Fibroblast of pulmonary artery (primary cell): ENCODE measurements at places on chromosomes 12 and 14.

- no peak for DNase-seq
Observed at GRCh38 chr14:73861073-73861472, 9.4 kb downstream of the PTGR2 start.

DNA sequence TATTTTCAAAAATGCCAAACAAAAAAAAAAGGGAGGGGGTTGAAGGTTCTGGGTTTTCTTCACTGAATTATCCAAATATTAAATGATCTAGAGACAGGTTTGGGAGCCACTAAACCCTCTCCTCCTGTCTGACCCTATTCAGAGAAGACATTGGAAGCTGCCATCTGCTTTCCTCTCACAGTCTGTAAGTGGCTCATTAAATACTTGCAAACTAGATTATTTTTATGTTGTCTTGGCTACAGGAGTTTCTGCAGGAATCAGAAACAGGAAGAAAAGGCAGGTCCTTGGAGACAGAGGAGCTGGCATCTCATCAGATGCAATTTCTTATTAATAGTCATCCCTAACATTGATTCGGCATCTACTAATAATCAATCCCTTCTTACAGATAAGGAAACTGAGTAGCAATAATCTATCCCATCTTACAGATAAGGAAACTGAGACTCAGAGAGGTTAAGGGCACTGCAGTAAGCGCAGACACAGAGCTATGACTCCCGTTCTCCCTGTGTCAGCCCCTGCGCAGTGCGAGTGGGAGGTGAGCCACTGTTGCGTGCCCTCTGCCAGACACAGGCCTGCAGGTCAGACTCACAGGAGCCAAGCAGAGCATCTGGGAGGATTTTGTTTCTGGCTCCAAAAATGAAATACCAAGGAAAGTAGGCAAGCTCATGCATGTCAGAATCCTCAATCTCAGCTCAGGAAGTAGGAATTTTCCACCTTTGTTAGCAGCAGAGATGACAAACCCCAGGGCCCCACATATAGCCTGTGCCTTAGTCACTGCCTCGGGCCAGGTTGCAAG, 11.0 kb downstream of the BDKRB2 start:
- no peak for DNase-seq

- peak; percentile 83 for DNase-seq
Observed at GRCh38 chr14:64671591-64671990, 32.6 kb upstream of the PLEKHG3 start.

DNA sequence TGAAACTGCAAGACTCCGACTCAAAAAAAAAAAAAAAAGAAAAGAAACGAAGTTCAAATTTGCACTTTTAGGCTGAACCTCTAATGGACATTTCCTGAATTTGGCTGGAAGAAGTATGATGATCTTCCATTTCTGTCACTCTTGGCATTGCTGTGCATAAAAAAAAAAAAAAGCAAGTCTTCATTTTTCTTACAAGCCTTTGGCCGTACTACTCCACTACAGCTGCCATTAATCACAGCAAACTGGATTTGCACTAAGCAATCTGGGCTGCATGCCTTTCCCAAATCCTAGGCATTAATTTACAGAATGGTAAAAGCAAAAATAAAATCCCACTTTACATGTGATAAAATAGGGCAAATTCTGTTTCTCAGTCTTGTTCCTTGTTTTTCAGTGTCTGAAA, 7.1 kb downstream of the CSRP2 start:
- no peak for DNase-seq

- DNase-seq, result peak; percentile 11
Observed at GRCh38 chr12:57370696-57371095, 60.1 kb downstream of the R3HDM2 start.
